ENCODE measurements at places on chromosomes 4 and X.

GRCh38 chrX:67892401-67892800 is 348.6 kb downstream of the AR start:
- DNase-seq, result no peak

DNA sequence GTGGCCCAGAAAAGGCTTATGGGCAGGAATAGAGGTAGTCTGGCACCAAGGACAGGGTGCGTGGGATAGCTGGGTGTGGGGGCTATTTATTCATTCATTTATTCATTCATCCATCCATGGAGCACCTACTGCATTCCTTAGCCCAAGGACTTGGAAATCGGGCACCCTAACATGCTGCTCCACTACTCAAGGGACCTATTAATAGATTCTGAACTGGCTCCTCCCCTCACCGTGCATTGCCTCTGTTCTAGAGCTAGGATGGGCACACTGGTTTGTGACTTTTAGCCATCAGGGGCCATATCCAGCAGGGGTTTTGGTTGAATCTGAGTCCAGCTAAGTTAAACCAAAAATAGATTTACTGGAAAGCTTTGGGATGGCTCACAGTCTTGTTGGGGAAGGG is 30.6 kb upstream of the PJA1 start:
- DNase-seq, result no peak

- DNase-seq, result peak; percentile 49
These were observed 7.2 kb upstream of the FAM9C start for GRCh38 chrX:13051529-13052172.

DNA sequence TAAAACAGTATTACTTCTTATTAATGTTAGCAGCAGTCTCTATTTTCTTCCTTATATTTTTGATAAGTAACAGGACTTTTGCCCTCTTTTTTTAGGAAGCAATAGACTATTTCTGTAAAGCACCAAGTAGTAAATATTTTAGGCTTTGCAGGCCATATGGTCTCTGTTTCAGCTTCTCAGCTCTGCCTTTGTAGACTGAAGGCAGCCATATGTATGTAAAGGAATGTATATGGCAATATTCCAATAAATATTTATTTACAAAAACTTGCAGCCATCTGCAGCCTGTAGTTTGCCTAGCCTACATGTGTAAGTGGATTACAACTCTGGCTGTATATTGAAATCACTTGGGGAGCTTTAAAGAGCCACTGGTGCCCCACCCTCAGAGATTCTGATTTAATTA is 15.0 kb downstream of the RADX start:
- no peak for DNase-seq

- DNase-seq, result no peak
These were observed 41.8 kb upstream of the IQSEC2 start for GRCh38 chrX:53323196-53323595.

Measured in CD4-positive, alpha-beta T cell treated with Interferon gamma for 1 hour (primary cell).